ENCODE measurements at places on chromosomes 16 and 17.

DNA sequence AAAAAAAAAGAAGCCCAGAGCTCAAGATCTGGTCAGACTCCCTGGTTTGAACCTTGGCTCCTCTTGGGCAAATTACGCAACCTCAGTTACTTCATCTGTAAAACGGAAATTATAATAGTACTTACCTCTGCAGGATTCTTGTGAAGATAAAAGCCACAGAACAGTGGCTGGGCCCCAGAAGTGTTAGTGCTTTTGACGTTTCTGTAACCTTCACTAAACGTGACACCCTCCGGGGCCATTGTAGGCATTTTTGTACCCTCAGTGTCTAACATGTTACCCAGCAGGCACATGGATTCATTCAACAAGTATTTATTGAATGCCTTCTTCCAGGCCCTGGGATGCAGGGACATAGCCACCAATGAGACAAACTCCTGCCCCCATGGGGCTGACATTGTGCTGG lies 58.0 kb downstream of the PITPNC1 start:
- no peak for DNase-seq

DNA sequence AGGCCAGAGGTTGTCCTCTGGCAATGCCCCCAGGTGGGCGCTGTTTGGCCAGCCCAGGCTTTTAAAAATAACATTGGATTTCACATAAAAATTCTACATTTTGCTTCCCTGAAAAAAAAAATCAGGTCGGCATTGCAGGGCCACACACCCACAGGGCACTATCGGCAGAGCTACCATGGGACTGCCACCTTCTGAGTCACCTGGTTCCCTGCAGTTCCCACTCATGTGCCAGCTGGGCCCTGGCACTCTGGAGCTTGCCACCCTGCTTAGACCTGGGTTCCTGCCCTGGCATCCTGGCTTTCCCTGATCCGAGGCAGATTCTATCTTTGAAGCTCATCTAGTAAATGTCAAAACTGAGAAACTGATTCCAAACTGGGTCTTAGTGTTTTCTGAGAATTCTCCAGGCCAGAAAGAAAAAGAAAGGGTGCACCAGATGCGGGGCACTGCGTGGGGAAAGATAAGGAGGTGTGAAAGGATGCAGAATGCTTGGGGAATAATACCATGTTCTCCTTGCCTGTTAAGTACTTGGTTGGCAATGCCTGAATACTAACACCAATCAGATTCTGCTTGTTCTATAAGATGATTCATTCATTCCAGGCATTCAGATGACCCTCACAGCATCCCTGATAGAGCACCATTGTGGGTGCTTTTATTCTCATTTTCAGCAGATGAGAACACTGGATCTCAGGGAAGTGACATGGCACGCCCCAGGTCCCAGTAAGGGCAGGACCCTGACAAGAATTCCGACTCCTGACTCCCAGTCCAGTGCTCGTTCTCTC lies 51.8 kb downstream of the RAI1 start:
- DNase-seq: no peak

DNA sequence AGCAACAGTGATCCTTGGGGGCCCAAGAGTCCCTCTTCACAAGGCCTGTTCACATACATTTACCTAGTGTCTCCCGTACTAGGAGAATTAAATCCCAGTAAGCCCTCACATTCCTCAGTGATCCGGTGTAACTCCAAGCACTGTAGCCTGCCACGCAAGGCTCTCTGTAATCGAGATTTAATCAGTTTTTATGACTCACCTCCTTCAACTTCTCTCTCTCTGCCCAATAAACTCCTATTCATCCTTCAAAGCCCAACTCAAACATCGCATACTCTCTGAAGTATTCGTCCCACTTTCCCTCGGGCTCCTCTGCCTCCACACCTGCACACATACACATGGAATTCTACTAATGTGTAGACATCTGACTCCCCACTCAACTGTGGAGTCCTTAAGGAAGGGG lies 141.8 kb downstream of the CMIP start:
- no peak for DNase-seq

- no peak for DNase-seq
Observed at GRCh38 chr17:54063639-54064038, 240.9 kb downstream of the KIF2B start.

DNA sequence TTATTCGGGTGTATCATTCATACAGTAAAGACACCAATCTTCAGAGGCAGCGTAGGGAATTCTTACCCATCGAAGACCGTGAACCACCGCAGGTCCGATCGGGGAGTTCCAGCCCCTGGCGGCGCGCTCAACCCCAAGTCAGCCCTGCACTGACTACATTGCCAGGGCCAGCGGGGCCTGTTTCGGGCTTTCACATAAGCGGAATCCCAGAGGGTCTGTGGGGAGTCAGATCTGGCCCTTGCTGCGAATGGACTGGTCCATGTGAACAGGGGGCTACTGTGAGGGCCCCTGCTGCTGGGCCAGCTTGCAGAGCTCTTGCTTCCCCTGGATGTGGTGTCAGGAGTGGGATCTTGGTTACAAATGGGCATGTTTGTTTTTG lies 7.6 kb downstream of the PDE6G start:
- no peak for DNase-seq

- DNase-seq: no peak
Observed at GRCh38 chr17:76812263-76812662, 55.9 kb upstream of the MGAT5B start.

DNA sequence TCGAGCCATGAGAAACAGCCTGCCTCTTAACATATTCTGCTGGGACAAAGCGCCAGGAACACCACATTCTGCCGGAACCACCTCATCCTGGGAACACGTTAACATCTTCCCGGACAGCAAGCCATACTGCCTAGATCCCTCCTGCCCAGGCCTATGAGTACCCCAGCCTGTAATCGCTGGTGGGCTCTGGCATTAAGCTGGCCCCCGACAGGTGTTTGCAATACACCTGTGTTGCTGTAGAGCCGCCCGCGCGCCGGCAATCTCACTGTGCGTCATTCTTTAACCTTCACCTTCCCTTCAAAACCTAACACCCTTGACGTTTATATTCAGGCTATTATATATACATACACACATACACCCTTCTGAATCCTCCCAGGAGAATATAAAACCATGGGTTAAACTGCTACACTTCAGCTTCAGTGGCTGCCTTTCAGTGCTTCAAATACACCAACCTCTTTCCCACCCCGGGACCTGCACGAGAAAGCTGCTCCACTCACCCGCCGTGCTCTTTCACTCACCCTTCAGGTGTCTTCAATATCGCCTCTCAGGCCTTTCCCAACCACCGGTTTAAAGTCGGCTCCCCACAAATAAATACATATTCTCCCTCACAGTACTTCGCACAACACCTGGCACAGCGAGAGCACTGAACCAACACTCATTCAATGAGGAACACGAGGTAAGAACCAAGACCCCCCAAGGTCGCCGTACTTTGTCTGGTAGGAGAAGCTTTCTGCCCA lies 1.0 kb upstream of the ENDOV start:
- DNase-seq: peak; percentile 36

DNA sequence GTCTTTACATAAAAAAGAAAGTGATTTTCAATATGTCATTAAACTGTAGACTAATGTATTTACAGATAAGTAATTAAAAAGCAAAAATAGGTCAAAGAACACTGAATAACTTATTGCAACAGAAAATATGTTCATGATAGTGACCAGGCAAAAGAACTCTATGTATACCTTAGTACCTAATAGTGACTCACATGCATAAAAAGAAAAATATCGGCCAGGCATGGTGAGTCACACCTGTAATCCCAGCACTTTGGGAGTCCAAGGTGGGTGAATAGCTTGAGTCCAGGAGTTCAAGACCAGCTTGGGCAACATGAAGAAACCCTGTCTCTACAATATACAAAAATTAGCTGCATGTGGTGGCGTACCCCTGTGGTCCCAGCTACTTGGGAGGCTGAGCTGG lies 33.0 kb upstream of the TOM1L1 start:
- DNase-seq: no peak

GRCh38 chr17:82710499-82711232 lies 5.8 kb upstream of the FN3KRP start:
- DNase-seq: no peak

- no peak for DNase-seq
Observed at GRCh38 chr16:56255904-56256303, 64.6 kb downstream of the GNAO1 start.

DNA sequence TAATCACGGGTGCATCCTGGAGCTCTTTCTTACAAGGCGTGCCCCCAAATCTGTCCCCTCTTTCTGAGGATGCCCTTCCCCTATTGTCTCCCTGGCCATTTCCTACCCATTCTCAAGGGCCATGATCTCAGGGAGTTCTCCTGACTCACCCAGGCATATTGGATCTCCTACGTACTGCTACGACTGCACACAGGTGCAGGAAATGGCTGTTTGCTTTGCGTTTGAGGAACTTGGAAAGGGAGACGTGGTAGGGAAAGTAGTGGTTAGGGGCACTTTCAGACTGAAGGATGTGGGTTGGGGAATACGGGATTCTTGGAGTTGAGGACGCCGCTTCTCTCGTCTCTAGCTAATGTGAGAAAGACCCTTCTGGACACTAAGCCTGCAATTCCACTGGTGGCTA lies 18.7 kb upstream of the MEOX1 start:
- no peak for DNase-seq

- DNase-seq: no peak
Observed at GRCh38 chr17:32862940-32863339, 14.0 kb downstream of the MYO1D start.

- peak; percentile 80 for DNase-seq
Observed at GRCh38 chr16:50692999-50693781, at the start of gene NOD2. Gene NOD2, plus strand, starts transcription at chr16:50693606. Its CDS starts 5,890 bp downstream, at chr16:50699496.

DNA sequence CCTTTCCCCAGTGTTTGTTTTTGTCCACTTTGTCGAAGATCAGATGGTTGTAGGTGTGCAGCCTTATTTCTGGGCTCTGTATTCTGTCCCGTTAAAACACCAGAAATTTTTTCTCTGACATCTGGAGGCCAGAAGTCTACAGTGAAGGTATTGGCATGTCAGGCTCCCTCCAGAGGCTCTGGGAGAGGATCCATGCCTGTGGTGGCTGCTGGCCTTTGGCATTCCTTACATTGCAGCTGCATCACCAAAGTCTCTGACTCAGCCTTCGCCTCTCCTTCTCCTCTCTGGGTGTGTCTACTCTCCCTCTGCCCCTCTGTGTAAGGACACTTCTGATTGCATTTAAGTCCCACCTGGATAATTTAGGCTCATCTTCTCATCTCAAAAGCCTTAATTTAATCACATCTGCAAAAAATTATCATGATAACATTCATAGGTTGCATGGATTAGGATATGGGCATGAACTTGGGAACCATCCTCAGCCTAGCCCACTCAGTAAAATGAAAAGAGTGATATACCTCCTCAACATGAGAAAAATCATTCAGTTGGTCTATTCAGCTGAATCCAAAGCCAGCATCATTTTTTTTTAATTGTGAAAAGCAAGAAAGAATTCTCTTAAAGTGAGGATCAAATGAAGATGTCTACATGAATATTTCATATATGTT lies 78.0 kb downstream of the MAP2K6 start:
- DNase-seq: no peak

DNA sequence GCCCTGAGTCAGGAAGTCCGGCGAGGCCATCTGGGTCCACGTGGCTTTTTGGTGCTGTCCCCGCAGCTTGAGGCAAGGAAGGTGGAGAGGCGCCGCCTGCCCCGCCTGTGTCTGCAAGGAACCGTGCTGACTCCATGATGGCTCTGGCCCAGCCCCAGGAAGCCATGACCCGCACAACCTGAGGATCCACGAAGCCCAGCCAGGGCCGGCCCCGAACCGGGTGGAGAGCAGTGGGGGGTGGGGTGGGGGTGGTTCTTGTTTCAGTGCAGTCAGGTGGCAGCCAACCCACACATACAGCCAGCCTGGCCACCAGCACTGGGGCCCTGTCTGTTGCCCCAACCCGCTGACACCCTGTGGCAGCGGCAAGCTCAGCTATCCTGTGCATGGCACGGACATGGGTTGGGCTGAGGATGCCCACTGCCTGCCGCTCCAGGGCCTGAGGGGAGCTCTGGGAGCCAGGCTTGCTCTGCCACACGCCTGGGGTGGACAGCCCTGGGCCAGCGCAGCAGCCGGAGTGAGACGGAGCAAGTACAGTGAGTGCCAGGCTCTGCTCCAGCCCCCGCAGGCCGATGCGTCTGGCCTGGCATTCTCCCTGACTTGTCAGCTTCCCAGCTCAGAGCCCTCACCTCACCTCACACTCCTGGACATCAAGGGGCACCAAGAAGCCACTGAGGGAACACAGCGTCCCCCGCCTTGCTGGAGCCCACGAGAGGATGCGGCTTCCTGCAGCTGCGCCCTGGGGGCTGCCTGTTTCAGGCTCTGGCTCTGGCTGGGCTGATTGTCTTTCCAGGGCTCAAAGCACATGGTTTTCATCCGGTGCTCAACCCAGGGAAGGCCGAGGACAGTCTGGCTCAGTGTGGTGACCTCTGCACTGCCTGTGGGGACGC lies 68.8 kb downstream of the LMF1 start:
- DNase-seq: no peak

GRCh38 chr16:13435873-13436474 lies 484.0 kb upstream of the ERCC4 start:
- no peak for DNase-seq

GRCh38 chr16:71711789-71712188 lies 12.7 kb downstream of the PHLPP2 start:
- DNase-seq: no peak

DNA sequence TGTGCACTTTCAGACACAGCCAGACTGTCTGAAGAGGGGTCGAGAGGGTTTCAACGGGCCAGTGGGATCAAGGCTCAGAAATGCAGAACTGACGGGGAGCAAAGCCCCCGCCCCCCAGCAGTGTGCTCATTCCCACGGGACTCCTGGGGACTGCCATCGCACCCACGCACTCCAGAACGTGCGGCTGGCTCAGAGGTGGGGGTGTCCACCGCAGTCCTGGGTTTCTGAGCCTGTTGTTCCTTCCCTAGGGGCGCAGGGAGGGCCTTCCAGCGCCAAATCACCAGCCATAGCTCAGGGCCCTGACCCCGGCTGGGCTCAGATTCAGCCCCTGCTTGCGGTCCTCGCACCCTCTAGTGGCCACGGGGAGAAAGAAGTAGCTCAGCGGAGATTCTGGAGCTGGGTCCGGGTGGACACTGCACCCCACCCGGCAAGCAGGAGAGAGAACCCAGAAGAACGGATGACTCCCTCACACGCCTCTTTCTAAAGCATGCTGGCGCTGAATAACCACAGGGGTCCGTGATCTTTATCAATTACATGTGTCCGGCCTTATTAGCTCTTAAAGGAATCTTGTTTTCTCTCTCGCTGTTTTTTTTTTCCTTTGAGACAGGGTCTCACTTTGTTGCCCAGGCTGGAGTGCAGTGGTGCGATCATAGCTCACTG lies 45.0 kb upstream of the USP7 start:
- DNase-seq: peak; percentile 91

Data from GM13977 (cell line).